ENCODE measurements at places on chromosomes 3 and 15. TPM values are rescaled to one million over a fixed set of nuclear protein-coding genes. Genes with fewer than 3 reads are reported as not detected.

The PAQR5 gene
- not detected for total RNA-seq

DNA sequence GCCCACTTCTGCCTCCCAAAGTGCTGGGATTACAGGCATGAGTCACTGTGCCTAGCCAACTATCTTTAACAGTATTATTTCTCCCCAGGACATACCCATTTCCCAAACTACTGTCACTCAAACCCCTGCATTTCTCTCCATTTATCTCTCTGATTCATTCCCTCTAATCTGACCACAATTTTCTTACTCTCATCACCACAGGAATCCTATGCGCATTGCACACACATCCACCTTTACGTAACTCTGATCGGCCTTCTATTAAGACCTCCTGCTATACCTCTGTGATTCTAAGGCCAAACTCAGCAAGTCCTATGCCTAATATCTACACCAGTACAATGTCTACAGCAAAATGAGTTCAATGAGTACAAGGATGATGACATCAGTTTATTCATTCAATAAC lies 235.0 kb downstream of the ULK4 start:
- H3K4me1 ChIP-seq: no peaks in the 10 kb centered on the region
- no peak overlapping the region for H3K27ac ChIP-seq
- peaks cover 2% of the 10 kb centered on the region for H3K36me3 ChIP-seq
- no peaks in the 10 kb centered on the region for H3K27me3 ChIP-seq
- DNase-seq: no peak

GRCh38 chr3:17330660-17331059 lies 411.8 kb downstream of the TBC1D5 start:
- H3K36me3 ChIP-seq: no peaks in the 10 kb centered on the region
- no peak overlapping the region for H3K4me3 ChIP-seq
- DNase-seq: no peak
- H3K4me1 ChIP-seq: no peaks in the 10 kb centered on the region
- H3K27ac ChIP-seq: no peak overlapping the region

The DNAJA4 gene
- total RNA-seq: 31.2 TPM

- DNase-seq: no peak
- H3K27ac ChIP-seq: no peak overlapping the region
- H3K4me3 ChIP-seq: no peak overlapping the region
- H3K36me3 ChIP-seq: peaks cover 6% of the 10 kb centered on the region
- H3K27me3 ChIP-seq: no peaks in the 10 kb centered on the region
These were observed 7.7 kb downstream of the MAP6D1 start for GRCh38 chr3:183817639-183818038.

DNA sequence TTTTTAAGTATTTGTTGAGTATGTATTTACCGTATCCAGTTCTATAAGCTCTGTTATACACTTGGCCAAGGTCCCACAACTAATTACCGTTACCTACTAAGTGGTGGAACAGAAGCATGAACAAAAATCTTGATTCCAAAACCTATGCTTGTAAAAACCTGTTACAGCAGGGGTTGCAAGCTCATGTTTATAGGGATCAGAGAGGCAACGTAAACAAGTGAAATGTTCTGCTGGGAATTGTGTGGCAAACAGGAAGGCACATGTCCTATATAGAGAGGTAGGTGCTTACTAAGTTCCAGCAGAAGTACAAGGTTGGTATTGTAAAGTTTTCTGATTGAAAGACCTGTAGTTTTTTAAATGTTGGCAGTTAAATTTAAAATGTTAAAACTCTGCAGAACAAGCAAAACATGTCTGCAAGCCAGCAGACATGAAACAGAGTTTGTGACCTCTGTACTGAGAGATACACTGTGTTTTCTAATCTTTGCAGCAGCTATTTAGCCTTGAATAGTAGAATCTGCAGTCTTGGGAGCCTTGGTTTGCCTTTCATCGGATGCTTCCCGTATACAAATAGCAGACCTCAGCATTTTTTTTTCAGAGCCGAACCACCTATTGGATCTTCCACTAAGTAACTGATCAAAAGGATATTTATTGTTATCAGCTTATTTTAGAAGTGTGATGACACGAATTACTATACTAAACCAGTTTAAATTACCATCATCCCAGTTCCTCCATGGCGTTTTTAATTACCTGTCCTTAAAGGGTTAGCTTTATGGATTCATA lies 11.4 kb downstream of the IREB2 start:
- H3K36me3 ChIP-seq: peaks cover 34% of the 10 kb centered on the region
- no peaks in the 10 kb centered on the region for H3K27me3 ChIP-seq
- no peak overlapping the region for H3K27ac ChIP-seq
- no peak overlapping the region for H3K4me3 ChIP-seq
- no peak for DNase-seq
- peaks cover 46% of the 10 kb centered on the region for H3K4me1 ChIP-seq

GRCh38 chr15:71920573-71920972 lies 110.2 kb downstream of the NR2E3 start:
- DNase-seq: no peak
- H3K27me3 ChIP-seq: no peaks in the 10 kb centered on the region
- H3K36me3 ChIP-seq: no peaks in the 10 kb centered on the region
- no peak overlapping the region for H3K27ac ChIP-seq
- H3K4me1 ChIP-seq: no peaks in the 10 kb centered on the region

DNA sequence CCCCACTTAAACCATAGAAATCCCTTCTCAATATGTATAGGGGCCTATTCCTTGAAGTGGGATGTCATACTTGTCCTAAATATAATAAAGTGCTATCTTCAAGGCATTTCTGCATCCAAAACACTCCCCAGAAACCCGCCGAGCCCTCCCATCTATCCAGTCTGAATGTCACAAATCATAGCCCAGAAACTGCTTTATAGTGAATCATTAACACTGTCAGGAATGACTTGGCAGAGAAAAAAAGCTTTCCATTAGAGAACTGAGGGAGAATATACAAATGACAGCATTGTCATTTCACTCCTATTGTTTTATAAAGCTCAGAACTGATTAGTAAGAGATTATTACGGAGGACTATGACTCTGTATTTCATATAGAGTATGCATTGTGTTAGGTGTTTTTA lies 48.4 kb upstream of the MEIS2 start:
- no peak for DNase-seq
- no peaks in the 10 kb centered on the region for H3K4me1 ChIP-seq
- no peaks in the 10 kb centered on the region for H3K36me3 ChIP-seq
- no peak overlapping the region for H3K27ac ChIP-seq

GRCh38 chr3:129360171-129360611 lies 68.2 kb downstream of the EFCAB12 start:
- H3K27ac ChIP-seq: no peak overlapping the region
- no peak overlapping the region for H3K4me3 ChIP-seq
- H3K27me3 ChIP-seq: no peaks in the 10 kb centered on the region
- no peak for DNase-seq

- DNase-seq: no peak
- no peaks in the 10 kb centered on the region for H3K4me1 ChIP-seq
- no peak overlapping the region for H3K27ac ChIP-seq
- H3K27me3 ChIP-seq: no peaks in the 10 kb centered on the region
- no peak overlapping the region for H3K4me3 ChIP-seq
These were observed 228.8 kb downstream of the ISL2 start for GRCh38 chr15:76565366-76565765.

The SLC28A1 gene
- total RNA-seq: not detected

DNA sequence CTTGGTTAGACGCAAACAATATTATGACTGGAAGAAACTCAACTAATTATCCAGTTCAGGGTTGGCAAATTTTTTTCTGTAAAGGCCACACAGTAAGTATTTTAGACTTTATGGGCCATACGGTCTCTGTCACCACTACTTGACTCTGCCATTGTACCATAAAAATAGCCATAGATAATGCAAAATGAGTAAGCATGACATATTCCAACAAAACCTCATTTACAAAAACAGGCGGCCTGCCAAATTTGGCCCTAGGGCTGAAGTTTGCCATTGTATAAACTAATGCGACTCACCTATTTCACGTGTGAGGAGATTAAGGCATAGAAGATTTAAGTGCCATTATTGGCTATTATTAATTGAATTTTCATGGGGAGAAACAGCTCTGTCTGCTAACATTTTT lies 116.8 kb upstream of the CNTN6 start:
- H3K27ac ChIP-seq: no peak overlapping the region
- H3K27me3 ChIP-seq: no peaks in the 10 kb centered on the region
- no peak overlapping the region for H3K4me3 ChIP-seq
- no peak for DNase-seq

DNA sequence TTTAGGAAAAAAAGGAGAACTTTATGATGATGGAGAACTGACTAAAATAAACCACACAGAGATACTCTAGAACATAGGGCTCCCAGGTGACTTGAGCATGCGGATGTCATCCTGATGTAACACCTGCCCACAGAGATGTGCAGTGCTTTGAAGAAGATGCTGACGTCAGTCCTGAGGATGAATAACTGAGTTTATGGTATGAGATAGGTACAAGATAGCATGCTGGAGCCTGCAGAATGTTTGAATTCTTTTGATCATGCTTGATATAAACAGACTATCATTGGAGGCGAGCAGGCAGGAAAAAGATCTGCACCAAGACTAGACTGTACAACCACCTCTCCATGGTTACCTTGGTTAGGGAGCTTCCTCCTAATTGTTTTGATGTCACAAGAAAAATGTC lies 12.4 kb downstream of the CCR4 start:
- H3K36me3 ChIP-seq: peaks cover 31% of the 10 kb centered on the region
- no peaks in the 10 kb centered on the region for H3K27me3 ChIP-seq
- H3K4me1 ChIP-seq: peaks cover 46% of the 10 kb centered on the region
- DNase-seq: peak; percentile 26
- H3K4me3 ChIP-seq: no peak overlapping the region

DNA sequence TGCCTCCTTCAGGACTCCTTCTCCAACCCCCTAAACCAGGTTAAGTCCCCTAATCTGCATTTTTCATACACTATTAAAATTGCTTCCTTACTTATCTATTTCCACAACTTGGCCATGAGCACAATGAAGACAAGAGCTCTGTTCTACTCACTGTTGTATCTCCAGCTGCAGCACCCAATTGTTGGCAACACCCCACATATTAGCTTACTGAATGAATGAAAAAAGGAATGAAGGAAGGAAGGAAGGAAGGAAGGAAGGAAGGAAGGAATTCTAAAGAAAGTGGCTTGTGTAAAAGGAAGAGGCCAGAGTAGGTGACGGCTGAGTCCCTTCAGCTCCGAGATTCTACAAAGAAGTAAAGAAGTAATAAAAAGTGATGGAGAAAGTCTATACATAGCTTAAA lies 444.7 kb downstream of the ERC2 start:
- DNase-seq: no peak
- H3K4me1 ChIP-seq: no peaks in the 10 kb centered on the region
- no peaks in the 10 kb centered on the region for H3K36me3 ChIP-seq
- H3K4me3 ChIP-seq: no peak overlapping the region

The WDR5B gene
- 5.8 TPM for total RNA-seq

The IFRD2 gene
- 66.0 TPM for total RNA-seq

The TRNT1 gene
- 40.9 TPM for total RNA-seq

All from activated CD4-positive, alpha-beta T cell treated with anti-CD3 and anti-CD28 coated beads, Interleukin-2, amount 10 ng/mL, durations not matched to agents 7 days and 5 days (primary cell).